ENCODE measurements at places on chromosomes 7 and 10.

DNA sequence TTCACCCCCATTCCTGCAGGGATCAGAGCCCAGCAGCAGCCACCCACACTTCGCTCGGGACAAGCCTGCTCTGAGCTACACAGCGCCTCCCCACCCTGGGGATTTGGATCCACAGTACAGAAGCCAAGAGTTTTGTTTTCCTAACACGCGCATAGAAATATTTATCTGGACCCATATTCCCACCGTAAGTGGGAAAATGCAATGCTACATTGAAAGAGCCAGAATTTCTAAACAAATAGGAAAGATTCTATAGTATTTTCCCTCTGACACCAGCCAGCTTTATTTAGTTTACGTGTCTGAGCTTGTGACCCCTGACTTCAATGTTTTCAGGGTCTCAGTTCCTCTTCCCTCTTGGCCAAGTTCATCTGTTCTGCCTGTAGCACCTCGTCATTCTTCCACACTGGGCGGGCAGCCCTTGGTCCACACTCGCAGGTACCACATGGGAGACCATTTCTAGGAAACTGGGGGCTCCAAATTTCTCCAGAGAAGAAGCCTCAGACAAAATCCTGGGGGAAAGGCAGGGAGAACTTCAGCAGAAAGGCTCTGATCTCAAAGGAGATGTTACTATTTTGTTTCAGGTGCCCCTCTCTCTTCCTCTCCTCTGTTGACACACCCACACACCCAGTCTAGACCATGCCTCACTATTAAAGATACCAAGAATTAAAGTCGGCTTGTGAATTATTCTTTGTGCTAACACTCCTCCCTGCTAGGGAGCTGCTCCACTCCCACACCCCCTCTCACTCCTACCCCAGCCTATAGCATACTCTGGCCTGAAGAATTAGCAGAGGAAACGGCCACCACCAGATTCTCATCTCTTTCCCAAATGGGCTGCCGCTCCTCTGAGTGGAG, 116.0 kb upstream of the PCGF5 start:
- DNase-seq: no peak

DNA sequence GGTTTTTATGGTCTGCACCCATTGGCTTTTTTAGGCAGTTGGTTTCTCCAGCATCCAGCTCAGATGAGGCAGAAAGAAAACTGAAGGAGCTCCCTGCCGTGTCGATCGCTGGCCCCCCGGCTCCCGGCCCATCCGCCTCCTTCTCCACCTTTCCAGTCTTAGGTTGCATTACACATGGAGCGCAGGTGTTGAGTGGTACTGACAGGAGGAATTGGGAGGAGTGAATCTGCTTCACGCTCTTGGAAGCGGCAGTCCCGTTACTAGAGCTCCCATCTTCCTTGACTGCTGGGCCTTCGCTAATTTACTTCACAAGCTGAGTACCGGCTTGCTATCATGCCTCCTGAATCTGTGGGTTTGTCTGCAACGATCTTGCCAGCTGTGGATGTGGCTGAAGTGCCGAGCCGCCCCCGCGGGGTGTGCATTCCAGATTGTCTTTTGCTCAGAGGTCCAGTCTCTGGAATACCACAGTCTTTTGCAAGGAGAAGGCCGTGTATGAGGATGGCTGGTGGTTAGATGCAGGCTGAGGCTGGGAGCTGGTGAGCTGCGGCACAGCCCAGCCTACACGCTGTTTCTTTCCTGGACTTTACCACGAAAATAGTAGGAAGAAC, 17.1 kb downstream of the IQCE start:
- peak; percentile 16 for DNase-seq

DNA sequence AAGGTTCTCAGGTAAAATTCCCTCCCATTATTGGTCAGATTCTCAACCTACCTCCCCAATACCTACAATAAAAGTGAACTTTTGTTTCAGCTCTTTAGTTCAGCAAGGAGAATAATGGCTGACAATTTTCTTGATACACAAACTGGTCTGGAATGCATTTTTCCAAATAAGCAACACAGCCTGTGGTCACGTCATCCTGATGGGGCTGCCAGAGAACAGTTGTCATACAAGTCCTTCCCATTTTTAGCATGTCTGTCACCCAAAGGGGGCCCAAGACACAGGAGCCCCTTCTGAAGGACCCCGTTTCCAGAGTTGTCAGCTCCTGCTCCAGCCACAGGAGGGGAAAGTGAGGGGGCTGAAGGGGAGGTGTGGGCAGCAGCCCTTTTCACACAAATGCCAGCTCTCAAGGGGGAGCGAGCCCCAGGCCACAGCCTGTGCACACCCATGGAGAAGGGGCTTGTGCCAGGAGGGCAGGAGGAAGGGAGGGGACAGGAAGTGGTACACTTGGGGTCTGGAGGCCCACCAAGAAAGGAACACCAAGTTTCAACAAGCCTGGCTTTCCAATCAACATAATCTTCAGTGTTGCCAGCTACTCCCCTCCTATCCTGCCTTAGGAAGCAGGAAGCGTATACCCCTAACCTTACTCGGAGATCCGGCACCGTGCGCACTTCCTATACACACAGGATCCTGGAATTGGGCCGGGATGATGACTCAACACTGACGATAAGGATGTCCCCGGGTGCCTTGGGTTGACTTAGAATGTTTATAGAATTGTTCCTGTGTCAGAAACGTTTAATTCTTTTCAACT, 43.4 kb upstream of the PDLIM1 start:
- DNase-seq: no peak

- no peak for DNase-seq
Measured at GRCh38 chr7:16027396-16027795, 340.9 kb upstream of the MEOX2 start.

DNA sequence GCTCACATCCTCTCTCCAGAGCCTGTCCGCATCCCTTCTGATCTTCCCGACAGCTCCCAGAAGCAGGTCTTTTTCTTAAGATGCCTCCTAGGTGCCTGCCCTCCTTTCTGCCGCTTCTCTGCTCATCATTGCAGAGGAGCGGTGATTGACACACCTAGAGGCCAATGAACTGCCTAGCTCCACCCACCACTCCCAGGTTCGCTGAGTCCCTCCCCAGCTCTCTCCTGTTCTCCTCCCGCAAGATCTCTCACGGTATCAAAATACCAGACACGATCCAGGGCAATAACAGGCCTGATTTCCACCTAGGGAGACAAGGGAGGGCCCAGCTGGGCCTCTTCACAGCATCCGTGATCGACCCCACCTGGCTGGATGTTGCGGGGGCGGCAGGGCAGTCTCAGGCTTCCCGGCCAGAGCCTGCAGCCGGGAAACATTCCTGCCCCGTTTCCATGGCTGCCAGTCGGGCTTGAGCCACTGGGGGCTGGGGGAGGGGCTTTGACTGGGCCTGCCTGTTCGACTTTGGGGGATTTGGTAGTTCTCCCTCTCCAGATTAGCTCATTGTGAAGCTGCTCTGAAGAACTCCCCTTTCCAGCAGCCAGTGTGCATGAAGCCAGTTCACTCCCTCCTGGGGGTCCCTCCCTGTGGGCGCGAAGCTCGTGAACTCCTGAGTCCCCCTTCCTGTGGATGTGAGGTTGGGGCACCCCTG, 373.5 kb downstream of the RPS24 start:
- DNase-seq: no peak

GRCh38 chr10:127553417-127553816, 4.3 kb downstream of the NPS start:
- DNase-seq: no peak

GRCh38 chr10:4101918-4102654, 317.1 kb upstream of the KLF6 start:
- no peak for DNase-seq

- DNase-seq: peak; percentile 94
Measured at GRCh38 chr7:69193061-69193460, 405.2 kb upstream of the AUTS2 start.

DNA sequence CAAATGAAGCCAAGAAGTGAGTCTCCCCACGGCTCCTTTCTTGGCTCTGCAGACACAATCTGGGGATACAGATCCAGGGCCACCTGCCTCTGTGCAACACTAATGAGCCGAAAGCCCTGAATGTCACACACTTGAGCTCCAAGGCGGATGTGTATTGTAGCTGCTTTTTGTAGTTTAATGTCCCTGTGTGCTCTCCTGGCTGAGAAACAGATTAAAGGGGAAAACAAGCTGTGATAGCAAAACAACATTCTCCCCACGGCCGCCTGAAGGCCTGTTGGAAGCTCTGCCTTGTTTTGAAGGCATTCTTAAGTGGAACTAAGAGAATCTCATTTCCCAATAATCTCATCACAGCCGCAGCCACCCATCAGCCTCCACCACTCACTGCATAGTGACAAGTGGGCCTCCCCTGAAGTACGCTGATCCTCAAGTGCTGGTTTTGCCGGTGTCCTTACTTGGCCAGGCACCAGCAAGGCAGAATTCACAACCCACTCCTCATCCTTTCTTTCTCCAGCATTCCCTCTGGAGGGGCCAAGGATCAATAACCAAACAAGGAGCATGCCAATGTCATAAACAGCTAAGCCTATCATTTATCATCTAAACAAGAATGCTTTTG, 44.4 kb upstream of the AMPH start:
- DNase-seq: no peak

- no peak for DNase-seq
Measured at GRCh38 chr10:60834401-60834800, 56.1 kb downstream of the CDK1 start.

GRCh38 chr7:73742753-73743641, 4.4 kb upstream of the ABHD11 start:
- no peak for DNase-seq

GRCh38 chr7:112959276-112959675, 127.4 kb downstream of the GPR85 start:
- DNase-seq: peak; percentile 43

GRCh38 chr7:116305485-116306408, 95.4 kb downstream of the TES start:
- DNase-seq: no peak

GRCh38 chr7:12403287-12404181, at the start of gene VWDE:
Gene VWDE, minus strand, starts transcription at chr7:12403865. Its CDS starts 149 bp downstream, at chr7:12403716.
- DNase-seq: peak; percentile 3

DNA sequence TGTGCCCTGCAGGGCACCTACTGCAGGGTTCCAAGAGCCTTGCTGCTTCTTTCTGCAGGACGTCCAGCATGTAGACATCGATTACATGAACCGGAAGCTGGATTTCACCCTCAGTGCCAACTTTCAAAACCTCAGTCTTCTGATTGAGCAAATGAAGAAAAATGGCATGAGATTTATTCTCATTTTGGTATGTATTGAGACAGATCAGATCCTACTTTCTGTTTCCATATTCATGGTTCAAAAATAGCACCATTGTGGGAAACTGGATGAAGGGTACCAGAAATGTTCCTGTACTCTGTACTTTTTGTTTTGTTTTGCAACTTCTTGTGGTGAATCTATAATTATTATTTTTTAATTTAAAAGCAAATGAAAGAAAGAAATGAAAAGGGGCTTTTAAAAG, 64.1 kb downstream of the MGAM2 start:
- DNase-seq: peak; percentile 39

GRCh38 chr7:158030071-158030470, 557.6 kb downstream of the PTPRN2 start:
- no peak for DNase-seq

DNA sequence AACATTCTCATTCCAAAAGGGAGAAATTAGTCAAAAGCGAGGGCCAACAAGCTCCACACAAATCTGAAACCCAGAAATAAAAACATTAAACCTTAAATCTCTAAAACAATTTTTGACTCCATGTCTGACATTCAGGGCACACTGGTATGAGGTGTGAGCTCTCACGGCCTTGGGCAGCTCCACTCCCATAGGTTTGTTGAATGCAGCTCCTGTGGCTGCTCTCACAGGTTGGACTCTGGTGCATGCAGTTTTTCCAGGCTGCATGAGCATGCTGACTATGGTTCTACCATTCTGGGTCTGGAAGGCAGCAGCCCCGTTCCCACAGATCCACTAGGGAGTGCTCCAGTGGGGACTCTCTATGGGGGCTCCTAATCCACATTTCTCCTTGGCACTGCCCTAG, 887.1 kb upstream of the GHITM start:
- DNase-seq: no peak

- DNase-seq: no peak
Measured at GRCh38 chr10:3342771-3343170, 170.2 kb upstream of the PITRM1 start.

DNA sequence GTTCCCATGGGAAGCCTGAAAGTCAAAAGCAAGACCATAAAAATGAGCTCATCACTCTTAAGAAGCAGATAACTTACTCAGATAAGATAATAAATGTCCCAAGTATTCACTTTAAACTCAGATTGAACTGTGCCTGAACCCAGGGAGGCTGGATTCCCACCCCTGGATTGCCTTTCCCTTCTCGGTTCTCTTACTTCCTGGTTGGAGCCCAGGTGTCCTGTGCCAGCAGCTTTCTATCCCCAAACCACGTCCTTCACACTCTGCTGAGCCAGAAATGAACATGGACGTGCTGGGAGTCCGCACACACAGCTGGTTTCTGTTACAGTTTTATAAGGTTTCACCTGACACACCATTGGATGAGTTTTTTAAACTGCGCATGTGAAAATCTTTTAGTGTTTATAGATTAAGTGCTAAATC, 636.2 kb upstream of the IGFBP3 start:
- no peak for DNase-seq

DNA sequence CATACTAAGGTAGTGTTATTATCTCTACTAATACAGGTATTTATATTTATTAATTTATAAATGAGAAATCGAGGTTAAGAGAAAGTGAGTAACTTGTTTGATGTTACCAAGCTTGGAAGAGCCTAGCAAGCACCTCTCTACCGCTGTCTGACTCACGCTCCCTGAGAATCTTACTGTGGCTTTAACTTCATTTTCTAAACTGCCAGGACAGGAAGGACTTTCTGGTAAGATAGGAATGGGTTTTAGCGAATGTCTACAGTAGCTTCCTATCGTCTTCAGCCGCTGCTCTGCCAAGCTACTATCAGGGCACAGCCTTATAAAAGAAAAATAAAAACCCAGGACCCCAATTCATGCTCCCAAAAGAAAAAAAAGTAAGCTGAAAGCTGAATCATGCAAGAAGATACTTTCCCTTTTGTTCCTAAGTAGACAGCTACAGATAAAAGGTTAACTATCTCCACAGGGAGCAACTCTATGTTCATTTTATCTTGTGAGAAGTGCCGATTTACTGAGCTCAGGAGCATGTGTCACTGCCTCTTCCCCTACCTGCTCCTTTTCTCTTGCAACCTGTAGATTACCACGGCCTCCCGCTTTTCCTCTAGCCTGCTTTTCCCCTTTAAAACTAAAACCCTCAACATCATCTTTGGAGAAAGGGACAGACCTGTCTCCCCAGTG, 60.2 kb downstream of the THNSL1 start:
- DNase-seq: no peak
